ENCODE measurements at places on chromosomes 5 and 9.

DNA sequence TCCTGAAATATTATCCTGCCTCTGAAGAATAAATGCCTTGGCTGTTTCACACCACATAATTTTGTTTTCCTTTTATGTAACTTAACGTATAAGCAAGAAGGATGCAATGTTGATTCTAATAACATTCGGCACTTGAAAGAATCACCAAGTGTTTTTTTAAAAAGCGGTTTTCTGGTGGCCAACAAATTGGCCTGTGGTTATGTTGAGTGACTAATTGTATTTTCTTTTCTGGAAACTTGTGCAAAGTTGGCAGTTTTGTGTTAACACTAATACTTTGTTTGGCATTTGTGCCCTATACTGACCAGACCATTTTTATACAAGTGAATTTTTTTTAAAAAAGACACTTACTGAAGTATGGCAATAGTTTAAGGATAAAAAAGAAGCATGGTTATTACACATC, 452.7 kb downstream of the BNC2 start:
- no peak for DNase-seq

GRCh38 chr5:122311497-122311960, 508 bp upstream of the SNCAIP start:
- DNase-seq: no peak

- no peak for DNase-seq
These were observed 28.1 kb upstream of the FBN2 start for GRCh38 chr5:128566178-128566577.

GRCh38 chr5:34717426-34718327, 61.5 kb downstream of the RAI14 start:
- DNase-seq: no peak

DNA sequence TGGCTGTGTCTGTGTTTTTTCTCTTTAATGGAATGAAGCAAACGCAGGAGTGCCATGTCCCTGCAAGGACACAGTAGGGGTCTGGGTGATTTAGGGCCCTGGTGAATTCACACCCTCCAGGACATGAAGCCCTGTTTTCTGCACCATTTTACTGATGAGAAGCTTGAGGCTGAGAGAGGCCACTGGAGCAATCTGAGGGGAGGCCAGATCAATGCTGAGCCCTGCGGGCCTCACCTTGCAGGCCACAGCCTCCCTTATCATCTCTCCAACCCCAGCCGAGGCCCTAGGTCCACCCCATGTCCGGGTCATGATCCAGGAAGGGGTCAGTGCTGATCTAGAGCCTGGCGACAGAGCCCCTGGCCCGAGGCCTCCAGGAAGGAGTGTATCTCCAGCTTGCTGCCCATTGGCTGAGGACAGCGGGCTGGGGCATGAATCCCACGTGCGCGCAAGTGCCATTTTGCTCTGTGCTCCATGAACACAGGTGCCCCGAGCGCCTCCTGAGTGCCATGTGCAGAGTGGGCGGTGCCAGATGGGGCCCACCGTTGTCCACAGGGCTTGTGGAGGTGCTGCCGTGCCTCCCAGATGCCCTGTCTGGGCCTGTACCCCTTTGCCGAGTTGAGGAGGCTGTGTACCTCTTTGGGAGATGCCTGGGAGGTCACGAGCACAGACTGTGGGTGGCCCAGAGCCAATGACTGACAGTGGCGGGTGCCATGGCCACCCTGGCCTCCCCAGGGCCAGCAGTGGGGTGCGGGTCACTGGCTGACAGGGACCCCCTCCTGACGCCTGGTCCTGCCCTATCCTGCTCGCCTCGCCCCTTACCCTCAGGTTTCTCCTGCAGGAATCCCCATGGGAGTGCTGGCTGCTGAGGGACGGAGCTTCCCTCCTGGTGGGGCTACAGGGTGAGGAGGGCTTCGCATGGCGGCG, 32.3 kb upstream of the LPCAT1 start:
- no peak for DNase-seq

GRCh38 chr5:4817767-4818166, 322.4 kb upstream of the ADAMTS16 start:
- no peak for DNase-seq

GRCh38 chr9:89538871-89539270, 41.0 kb upstream of the SEMA4D start:
- no peak for DNase-seq

- no peak for DNase-seq
These were observed 16.0 kb upstream of the SARDH start for GRCh38 chr9:133754187-133754586.

DNA sequence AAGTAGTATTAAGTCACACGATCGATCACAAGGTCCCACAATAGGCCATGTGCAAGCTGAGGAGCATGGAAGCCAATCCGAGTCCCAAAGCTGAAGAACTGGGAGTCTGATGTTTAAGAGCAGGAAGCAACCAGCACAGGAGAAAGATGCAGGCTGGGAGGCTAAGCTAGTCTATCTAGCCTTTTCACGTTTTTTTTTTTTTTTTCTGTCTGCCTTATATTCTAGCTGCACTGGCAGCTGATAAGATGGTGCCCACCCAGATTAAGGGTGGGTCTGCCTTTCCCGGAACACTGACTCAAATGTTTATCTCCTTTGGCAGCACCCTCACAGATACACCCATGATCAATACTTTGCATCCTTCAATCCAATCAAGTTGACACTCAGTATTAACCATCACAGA, 6.5 kb downstream of the PPIP5K2 start:
- DNase-seq: no peak

- DNase-seq: no peak
These were observed 918.3 kb downstream of the DTWD2 start for GRCh38 chr5:118070041-118070440.

- no peak for DNase-seq
These were observed 153.4 kb upstream of the PTCH1 start for GRCh38 chr9:95670122-95670521.

DNA sequence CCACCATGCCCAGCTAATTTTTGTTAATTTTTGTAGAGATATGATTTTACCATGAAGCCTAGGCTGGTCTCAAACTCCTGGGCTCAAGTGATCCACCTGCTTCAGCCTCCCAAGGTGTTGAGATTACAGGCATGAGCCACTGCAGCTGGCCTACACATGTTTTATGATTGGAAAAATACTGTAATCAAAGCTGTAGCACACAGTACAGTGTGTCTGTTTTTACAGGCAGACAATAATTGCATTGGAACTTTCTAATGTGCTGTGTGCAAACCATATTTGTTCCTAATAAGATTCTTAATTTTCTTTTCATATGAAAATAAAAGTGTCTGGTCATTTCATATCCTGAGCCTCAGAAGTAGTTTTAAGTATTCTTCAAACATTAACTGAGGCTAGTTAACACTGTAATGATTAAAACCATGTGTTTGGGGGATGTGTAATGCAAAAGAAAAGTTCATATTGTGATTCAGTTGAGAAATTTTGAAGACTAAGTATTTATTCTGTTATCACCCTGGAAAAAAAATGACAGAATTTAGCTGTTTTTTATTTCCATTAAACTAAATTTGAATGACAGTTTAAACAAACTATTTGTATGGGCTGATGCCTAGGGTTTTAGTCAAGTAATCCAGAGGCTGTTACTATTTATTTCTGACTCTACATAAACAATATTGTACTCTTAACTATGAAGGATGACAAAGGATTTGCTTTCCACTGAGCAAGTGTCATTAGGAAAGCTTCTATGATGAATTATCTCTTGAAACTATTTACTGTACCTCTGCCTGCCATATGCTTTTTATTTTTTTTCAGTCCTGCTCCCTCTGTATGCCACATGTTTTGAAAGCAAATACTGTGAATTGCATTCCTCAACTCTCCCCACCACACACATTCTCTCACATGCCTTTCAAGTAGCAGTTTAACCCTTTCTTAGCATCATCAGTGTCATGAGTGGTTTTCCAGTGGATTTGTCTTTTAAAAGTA, 111.5 kb downstream of the MTREX start:
- no peak for DNase-seq

DNA sequence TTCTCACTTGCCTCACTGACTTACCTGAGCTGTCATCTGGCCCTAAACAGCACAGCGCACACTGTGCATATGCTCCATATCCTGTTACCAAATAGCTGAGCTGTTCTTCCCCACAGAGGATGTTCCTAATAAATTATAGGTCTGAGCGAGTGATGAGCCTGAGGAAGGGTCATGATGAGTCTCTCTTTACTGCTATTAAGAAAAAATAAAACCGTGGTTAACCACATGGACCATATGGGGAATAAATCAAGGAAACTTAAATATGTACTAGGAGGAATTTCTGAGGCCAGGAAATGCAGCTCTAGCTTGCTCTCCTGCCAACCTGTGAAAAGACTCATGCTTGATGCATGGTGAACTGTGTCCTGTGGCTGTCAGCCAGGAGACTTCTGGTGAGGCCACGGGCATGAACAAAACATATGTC, 424.8 kb upstream of the DMAC1 start:
- DNase-seq: no peak

DNA sequence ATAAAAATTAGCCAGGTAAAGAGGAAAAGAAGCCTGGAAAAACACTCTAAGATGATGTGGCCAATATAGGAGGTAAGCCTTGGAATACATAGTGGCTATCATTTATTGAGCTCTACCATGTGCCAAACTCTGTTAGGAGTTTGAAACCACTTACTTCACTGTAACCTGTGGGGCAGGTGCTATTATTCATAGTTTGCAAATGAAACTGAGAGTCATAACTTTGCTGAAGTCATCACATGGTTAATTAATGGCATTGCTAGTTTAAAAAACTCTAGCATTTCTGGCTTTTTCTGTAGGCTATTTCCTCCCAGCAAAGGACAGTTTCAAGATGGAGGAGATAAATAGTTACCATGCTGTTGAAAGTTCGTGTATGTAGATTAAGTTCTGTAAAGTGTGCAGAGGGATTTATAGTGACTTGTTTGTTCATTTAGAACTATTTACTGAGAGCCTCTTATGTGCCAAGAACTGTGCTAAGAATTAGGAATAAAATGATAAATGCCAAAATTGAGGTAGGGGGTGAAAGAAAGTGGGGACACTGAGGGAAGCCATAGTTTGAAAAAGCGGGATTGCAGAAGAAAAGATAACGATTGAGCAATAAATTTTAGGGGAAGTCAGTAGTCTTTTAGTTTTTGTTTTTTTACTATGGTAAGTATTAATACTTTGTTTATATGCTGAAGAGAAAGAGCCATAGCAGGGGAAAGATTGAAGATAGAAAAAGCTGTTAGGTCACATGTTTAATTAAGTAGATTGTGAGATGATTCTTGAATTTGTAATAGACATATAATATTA, 57.2 kb downstream of the WDR70 start:
- DNase-seq: no peak

DNA sequence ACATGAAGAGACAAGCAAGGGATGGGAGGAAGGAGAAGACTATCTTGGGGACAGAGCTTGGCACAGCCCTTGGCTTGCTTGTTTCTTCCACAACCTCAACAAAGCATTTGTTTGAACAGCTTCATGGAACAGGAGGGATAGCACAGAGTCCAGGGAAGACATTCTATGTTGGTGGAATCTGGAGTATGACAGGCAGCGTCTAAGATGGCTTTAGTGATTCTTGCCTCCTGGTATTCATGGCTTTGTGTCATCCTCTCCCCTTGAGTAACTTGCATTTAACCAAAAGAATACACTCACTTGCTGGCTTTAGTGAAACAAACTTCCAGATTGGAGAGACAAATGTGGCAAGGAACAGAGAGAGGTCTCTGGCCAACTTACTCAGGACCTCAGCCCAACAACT, 30.8 kb upstream of the RECK start:
- DNase-seq: no peak

DNA sequence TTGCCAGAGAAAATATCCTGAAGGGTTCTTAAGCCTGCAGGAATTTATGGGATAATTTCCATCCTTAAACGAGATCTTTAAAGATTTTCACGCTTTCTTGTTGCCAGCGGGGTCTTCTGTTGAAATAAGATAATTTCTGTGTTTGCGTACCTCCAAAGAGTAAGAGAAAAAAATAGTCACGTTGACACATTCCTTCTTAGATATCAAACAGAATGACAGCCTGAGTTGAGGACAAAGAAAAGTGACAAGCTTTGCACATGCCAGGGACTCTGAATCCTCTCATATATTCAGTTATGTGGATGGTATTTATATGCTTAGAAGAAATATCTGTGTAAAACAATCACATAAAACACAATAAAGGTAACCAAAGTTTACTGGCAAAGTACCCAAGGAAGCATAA, 21.6 kb upstream of the PAM start:
- no peak for DNase-seq

DNA sequence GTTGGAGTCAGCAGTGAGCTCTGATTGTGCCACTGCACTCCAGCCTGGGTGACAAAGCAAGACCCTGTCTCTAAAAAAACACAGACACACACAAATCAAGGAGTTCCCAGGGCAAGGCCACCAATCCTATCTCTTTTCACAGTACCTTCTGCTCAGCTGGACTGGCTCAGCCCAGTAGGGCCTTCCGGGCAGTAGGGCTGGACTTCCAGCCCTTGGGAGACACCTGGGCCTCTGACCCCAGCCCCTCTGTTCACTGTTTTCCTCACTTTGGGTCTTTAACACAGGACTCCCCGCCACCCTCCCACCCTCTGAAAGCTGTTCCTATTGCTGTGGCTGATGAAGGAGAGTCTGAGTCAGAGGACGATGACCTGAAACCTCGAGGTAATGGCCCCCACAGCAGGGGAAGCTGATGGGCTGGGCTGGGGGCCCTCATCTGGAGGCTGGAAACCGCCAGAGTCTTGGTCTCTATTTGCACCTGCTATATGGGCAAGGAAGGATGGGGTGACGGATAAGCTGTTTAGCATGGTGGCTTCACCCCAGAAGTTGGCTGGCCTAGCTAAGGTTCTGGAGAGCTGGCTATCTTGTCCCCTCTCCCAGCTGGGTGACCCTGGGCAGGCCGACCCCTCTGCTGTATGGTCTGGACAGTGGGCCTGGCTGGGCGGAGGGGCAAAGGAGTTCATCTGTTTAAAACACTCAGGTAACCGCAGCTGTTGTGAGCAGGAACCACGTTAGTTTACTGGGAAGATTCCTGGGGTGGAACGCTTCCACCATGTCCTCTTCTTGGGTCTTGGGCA, 25.6 kb downstream of the USP20 start:
- no peak for DNase-seq

GRCh38 chr9:93655621-93656425, 79.4 kb downstream of the PHF2 start:
- no peak for DNase-seq

- no peak for DNase-seq
These were observed 59.7 kb downstream of the ATP10B start for GRCh38 chr5:160792281-160792680.

DNA sequence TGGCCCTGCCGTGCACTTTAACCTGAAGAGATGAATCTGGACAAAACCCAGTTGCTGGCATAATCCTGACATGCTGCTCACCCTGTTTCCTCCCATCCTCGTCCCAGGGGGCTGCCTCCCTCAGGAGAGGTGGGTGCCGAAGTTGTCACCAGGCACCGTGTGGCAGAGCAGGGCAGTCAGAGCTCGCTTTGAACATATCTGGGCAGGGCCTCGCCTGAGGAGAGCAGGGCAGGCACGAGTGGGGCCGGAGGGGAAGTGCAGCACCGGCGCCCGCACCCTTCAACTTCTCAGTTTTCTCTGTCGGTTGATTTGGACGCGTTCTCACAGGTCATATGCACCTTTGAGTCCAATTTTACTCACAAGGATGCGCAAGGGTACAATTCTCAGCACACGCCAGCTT, 141.1 kb upstream of the PHYKPL start:
- DNase-seq: no peak

GRCh38 chr9:2560180-2560579, 61.4 kb upstream of the VLDLR start:
- DNase-seq: no peak

GRCh38 chr5:68225911-68226545, 10.5 kb downstream of the PIK3R1 start:
- no peak for DNase-seq

- DNase-seq: no peak
These were observed 85.3 kb upstream of the CTSV start for GRCh38 chr9:97124256-97124655.

GRCh38 chr9:128898845-128899565, 17.1 kb downstream of the LRRC8A start:
- DNase-seq: no peak
